Keratinocyte (primary cell): ENCODE measurements at places on chromosomes 1 and 21. TPM values are rescaled to one million over a fixed set of nuclear protein-coding genes. Genes with fewer than 3 reads are reported as not detected.
A peak's percentile ranks its signal among the peaks of the same experiment; 100 is the strongest.

The TMEM61 gene
- polyA plus RNA-seq = 0.49 to 1.1 TPM (median 1.0 TPM) in 3 replicates

DNA sequence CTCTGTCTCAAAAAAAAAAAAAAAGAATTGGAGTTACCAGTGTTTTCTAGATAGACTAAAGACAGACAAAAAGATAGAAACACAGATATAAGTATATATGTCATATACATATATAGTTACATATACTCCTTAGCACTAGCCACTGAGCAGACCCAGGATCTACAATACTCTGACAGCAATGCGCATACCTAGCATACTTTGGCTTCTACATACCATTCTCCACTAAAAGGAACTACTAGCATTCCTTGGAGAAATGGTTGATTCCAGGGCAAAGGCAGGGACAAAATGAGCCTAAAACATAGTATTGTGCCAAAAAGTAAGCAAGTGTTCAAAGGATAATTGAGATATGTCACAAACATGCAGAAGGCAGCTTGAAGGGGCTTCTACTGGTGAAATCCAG, 22.7 kb downstream of the SYNJ1 start:
- DNase-seq = no peak

The RABIF gene
- 14.8 to 17.4 TPM (median 16.6 TPM) in 3 replicates for polyA plus RNA-seq

DNA sequence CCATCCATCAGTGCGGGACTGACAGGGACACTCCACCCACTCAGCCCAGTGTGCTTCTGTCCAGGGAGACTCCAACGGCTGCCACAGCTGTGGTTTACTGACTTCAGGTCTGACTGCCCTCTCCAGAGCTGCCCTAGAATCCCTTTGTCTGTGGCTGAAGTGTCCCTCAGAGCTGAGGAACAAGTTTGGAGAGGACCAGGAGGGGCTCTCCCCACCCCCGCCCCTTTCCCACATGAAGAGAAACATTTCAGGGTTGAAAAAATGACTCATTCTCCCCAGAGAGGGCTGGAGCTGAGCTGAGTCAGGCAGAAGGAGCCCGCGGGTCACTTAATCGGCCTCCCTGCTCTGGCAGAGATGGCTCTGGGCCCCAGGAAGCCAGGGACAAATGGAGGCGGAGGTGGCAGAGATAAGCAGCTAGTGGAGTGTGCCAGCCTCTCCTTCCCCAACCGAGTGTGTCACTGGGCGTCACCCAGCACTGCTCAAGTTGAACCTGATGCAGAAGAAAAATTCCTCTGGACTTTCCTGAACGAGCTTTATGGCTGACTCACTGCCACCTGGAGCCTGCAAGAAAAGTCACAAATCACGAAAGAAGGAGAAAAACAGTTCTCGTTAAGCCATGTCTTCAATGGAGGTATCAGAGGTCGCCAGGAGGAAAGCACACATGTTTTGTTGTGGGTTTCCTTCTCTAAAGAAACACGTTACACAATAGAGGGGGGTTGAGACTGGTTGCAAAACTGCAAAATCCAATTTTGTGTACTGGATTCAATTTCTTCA, 34.3 kb upstream of the ECE1 start:
- no peak for DNase-seq

The ZYG11A gene
- polyA plus RNA-seq = 0.40 to 0.65 TPM (median 0.64 TPM) in 3 replicates

GRCh38 chr1:10517677-10517982, 42.9 kb downstream of the PEX14 start:
- DNase-seq = no peak

DNA sequence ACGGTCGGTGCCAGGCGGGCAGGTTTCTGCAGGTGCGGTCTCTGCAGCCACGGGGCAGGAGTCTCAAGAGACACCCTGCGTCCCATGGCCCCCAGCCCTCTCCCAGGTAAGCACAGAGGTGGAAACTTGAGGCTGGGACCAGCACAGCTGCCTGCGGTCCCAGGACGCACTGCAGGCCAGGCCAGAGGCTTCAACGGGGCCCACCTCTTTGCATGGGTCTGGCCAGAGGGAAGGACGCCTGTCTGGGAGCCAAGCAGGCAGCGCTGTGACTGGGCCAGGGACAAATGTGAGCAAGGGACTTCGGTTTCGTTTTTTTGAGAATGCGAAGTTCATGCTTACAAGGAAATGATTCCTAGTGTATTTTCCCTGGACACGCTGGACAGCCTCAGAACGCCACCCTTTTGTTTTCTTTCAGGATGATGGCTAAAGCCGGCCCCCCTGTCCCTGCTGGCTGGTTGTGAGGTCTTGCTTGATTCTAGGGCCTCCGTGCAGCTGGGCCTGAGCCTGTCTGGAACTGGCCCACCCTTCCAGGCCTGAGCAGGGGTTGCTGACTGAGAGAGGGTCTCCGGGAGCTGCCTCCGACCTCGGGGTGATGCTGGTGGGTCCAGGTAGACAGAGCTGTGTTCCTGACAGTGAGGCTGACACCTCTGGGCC, 38.3 kb downstream of the MORN1 start:
- no peak for DNase-seq

The CYP2J2 gene
- 5.7 to 6.7 TPM (median 6.7 TPM) in 3 replicates for polyA plus RNA-seq

DNA sequence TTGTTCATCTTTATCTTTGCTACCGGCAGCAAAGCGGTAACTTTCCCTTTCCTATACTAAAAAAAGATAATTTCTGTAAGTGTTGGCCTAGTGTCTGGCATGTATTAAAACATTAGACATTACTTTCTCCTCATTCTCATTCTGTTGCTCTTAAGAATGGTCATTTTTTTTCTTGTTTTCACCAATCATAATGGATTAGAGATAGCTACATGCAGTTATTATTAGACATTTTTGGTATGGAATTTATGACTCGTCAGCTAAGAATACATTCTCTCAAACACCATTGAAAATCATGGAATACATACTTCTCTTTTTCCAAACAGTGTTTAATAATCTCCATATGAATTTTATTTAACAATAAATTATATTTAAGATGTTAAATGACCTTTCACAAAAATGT, 1154.6 kb downstream of the BRINP3 start:
- no peak for DNase-seq

The AGMAT gene
- 0.18 to 0.46 TPM (median 0.21 TPM) in 3 replicates for polyA plus RNA-seq

GRCh38 chr1:161398900-161399256, 31.2 kb upstream of the CFAP126 start:
- DNase-seq = no peak

The CTTNBP2NL gene
- 16.3 to 20.2 TPM (median 19.1 TPM) in 3 replicates for polyA plus RNA-seq

The DENND2C gene
- 5.9 to 11.3 TPM (median 9.5 TPM) in 3 replicates for polyA plus RNA-seq

GRCh38 chr1:215567491-215568298, 591 bp downstream of the KCTD3 start:
- no peak for DNase-seq

GRCh38 chr1:9434247-9435152, 104.8 kb upstream of the SLC25A33 start:
- DNase-seq = no peak

DNA sequence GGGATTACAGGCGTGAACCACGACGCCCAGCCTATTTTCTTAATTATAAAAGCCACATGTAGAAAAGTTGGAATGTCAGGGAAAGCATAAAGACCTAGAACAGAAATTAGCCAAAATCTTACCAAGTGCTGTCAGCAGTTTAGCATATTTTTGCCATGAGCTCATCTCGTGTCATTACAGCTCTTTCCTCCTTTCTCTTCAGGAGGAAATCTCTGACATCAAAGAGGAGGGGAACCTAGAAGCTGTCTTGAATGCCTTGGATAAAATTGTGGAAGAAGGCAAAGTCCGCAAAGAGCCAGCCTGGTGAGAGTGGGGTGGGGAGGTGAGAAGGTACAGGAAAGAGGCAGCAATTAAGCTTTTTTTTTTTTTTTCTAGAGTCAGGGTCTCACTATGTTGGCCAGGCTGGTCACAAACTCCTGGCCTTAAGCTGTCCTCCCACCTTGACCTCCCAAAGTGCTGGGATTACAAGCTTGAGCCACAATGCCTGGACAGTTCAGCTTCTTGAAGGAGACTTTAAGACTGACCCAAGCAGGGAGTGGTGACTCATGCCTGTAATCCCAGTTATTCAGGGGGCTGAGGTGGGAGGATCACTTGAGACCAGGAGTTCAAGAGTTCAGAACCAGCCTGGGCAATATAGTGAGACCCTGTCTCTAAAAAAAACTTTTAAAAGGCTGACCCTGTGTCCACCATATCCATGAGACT, 8.4 kb upstream of the BGLAP start:
- DNase-seq = no peak

- no peak for DNase-seq
Measured at GRCh38 chr1:37519613-37520012, 5.0 kb upstream of the MEAF6 start.

The RIMKLA gene
- not detected in 3 replicates for polyA plus RNA-seq

DNA sequence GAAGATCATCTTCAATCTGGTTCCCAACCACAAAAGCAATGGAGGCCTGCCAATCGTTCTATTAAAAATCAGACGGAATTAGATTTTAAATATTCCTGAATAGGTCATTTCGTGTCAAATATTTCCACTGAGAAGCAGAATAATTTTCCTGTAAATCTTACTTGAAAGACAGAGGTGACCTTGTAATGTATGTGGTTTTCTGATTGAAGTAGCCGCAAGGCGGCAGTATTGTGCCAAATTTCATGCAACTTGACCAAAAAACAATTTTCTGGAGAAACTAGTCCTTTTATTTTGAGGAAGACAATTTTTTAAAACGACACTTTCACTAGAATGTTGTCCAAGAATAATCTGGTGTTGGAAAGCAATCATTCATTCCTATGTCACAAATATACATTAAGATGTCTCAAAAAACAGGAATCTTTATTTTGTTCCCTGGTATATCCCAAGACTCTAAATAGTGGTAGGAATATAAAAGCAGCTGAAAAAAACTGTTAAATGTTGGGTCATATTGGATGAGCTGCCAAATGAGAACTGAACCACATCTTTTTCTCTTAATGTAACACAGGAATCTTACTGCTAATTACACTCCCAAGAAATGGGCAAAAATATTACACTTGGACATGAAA, 33.6 kb downstream of the SPAG17 start:
- DNase-seq = peak; percentile 17

DNA sequence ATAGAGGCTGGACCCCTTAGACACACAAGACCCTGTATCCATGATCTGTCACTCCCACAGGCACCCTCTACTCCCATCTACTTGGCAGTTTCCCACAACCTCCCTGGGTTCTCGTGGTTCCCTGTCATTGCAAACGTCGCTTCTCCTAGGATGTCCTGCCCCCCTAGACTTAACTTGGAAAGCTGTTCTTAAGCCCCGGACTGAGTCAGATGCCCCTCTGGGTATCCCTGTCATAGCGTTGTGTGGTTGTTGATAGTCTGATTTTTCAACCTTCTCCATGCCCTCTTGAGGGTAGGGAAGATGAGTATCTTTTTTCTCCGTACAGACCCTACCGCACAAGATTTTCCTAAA, 11.8 kb downstream of the RCC1 start:
- DNase-seq = no peak

DNA sequence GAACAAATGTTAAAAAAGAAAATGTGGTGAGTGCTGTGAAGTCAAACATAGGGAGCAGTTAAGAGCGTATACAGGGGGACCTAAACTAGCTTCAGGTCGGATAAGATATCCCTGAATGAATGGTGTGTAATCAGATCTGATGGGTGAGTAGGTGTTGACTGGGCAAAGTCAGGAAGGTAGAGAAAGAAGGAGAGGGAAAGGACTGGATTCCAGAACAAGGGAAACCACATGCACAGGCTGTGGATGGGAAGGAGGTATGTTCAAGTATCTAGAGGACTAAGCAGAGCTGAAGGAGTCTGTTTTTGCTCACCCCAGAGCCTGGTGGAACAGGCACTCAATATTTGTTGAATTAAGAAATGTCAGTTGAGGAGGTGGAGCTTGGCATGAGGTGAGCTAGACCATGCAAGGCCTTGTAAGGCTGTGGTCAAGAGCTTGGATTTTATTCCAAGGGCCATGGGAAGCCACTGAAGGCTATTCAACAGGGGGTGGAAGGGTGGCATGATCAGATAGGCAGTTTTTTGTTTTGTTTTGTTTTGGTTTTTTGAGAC, 27.4 kb downstream of the MAP7D1 start:
- no peak for DNase-seq

GRCh38 chr1:27878787-27879335, 6.5 kb downstream of the THEMIS2 start:
- DNase-seq = no peak

GRCh38 chr1:184870319-184870718, 104.0 kb downstream of the NIBAN1 start:
- no peak for DNase-seq

DNA sequence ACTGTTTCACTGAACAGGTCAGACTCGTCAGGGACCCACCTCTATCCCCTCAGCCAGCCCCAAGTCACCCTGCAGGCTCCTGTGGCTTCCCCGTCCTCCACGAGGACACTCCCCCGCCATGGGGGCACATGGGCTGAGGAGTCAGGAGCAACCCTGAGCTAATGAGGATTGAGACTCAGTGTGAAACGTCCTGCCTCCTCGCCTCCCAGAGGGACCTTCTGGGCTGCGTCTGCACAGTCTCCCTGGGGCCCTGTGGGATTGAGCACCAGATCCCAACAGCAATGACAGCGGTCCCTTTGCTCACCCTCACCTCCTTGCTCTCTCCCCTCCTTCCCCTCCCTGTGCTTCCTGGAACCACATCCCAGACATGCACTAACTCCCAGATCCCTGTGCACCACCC, 18.9 kb upstream of the SLC25A33 start:
- DNase-seq = no peak

- DNase-seq = no peak
Measured at GRCh38 chr1:31798086-31798432, 17.8 kb downstream of the SPOCD1 start.

- DNase-seq = no peak
Measured at GRCh38 chr1:226782845-226783601, 43.9 kb upstream of the ITPKB start.

GRCh38 chr1:155856257-155856974, 598 bp downstream of the GON4L start:
- no peak for DNase-seq

DNA sequence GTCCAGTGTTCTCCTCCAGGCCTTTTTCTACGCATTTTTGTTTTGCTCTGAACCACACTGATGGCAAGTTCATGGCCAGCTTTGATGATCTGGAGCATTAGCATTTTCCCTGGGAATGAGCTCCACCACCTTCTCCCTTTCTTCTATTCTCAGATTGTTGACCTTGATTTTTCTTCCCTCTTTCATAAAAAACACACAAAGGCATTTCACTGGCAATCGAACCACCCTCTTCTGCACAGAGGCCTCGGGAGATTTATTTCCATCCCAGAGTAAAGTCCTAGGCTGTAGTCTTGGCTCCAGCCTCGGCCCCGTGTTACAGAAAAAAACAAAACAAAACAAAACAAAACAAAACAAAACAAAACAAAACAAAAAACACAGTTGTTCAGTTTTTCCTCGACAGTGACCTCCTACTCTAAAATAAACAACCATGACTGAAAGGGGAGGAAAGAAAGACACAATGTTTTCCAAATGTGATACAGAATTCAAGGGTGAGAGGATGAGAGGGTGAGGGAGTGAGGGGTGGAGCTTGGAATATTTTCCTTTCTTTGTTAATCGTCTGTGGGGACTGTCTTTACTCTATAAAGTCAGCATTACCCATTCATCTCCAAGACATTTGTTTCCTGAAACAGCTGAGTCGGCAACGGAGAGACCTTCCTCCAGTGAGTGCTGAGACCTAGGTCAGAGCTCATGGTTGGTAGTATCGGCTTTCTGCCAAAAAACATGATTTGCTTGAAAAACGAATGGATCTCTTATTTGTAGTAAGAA, 29.8 kb upstream of the RNF186 start:
- DNase-seq = no peak
